ENCODE measurements at places on chromosomes 12 and 14.

- DNase-seq: no peak
Measured at GRCh38 chr14:21040370-21040925, 1.7 kb upstream of the RNASE7 start.

- DNase-seq: no peak
Measured at GRCh38 chr12:18794000-18794399, 56.1 kb downstream of the CAPZA3 start.

GRCh38 chr14:101564819-101565698, 3.8 kb downstream of the DIO3 start:
- no peak for DNase-seq

DNA sequence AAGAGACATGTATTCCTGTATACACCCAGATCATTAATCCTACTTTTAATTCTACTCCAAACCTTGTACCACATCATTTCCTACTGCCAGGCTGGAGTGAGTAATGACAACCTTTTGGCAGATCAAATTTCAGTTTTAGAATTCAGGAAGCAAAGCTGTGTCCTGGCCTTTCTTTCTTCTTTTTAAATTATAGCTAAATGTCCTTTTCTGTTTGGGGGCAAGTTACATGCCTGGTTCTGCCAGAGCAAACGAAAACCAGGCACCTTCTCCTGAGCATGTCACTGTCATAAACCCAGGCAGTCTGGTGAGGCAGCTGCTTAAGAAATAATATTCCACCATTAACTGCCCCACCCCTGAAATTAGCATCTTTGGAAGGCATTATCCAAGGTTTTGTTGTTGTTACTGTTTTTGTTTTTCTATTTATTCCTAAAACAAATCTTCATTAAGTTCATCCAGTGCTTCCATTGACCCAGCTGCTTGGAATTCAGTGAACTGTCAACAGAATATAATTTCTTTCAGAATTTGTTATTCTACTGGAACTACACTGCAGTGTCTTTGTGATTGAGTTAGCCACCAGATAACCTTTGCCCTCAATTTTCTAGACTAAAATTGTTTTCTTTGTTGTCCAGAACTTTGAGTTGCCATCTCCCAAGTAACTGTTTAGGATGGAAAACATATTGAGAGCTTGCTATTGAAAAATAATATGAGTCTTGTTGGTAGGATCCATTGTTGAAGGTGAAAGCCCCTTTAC, 33.2 kb downstream of the SAMD4A start:
- no peak for DNase-seq

DNA sequence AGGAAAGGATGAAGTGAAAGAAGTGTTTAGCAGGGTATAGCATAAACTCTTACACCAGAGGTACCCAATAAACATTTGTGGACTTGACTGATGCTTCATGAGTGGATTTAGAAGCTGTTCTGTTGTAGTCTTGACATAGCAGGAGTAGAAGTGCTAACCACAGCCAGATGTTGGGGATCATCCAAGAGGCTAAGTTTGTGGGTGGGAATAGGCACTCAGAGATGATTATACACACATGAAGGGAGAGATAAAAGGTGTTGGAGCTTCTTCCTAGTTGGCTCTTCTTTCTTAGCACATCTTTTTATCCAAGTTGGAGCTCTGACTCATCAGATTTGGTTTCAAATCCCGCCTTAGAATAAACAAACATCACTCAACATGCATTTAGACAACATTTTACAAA, 166.7 kb upstream of the E2F7 start:
- DNase-seq: no peak

GRCh38 chr12:89468017-89468416, 56.6 kb downstream of the GALNT4 start:
- no peak for DNase-seq

DNA sequence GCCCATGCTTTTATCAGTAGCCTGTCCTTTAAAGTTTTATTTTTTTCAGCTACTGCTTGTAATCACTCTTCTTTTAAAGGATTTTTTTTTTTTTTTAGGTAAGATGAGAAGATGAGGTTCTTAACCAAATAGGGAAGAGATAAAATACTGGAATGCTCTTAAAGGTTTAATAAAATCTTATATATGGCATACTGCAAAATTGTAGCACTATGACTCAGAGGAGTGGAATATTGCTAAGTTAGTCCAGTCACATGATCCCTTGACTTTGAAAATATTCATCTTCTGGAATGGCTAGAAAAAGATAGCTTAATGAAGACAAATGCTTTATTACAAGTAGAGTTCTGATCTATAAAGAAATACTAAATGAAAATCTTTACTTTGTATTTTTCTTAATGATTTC, 116.6 kb downstream of the NAV3 start:
- peak; percentile 82 for DNase-seq

GRCh38 chr12:10941916-10942607, 3.0 kb upstream of the TAS2R14 start:
- no peak for DNase-seq

DNA sequence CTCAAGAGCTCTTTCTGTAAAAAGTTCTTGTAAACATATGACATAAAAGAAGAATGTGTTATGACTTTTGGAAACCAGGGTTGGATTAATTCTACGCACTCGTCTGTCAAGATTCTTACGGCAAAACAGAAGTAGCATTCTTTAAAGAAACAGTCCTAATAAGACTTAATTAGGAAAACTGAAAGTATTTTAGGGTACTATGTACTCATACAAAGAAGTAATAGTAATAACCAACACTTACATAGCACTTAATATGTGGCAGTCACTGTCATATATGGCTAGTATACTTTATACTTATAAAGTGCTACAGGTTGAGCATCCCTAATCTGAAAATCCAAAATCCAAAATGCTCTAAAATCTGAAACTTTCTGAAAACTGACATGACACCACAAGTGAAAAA, 72.9 kb upstream of the ST8SIA1 start:
- no peak for DNase-seq

GRCh38 chr14:92650581-92651105, 97.8 kb downstream of the LGMN start:
- no peak for DNase-seq

Data from RKO (cell line).